ENCODE measurements at places on chromosomes 12 and 14.

GRCh38 chr12:22332202-22332601 lies 2.3 kb downstream of the ST8SIA1 start:
- DNase-seq, result no peak

- DNase-seq, result no peak
Observed at GRCh38 chr14:32434180-32434579, 105.1 kb downstream of the AKAP6 start.

- DNase-seq, result peak; percentile 70
Observed at GRCh38 chr12:16347391-16348298, at the start of gene MGST1. MGST1 (plus strand) TSS chr12:16347645; CDS start chr12:16354253, 6,608 bp downstream.

DNA sequence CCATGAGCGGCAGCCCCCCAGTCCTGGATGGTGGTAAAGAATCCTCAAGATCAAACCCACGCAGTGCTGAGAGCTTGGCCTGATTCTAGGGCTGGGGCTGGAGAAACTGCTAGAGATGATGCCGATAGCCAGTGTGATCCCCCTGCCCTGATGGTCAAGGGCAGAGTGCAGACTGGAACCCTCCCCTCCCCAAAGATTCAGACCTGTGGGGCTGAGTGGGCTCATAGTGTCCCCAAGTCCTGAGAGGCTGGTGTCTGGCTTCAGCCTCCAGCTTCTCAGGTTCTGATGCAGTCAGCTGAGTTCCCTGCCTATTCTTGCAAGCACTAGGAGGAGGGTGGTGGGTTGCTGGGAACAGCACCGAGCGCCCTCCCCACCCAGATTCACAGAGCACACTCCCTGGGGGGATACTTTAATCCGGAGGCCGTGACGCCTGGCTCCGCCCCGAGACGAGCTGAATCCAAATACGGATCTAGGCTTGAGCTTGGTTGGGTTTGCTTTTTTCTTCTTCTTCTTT lies 11.9 kb downstream of the RHOF start:
- DNase-seq, result no peak

GRCh38 chr12:51689983-51690382 lies 99.0 kb downstream of the SCN8A start:
- DNase-seq, result no peak

DNA sequence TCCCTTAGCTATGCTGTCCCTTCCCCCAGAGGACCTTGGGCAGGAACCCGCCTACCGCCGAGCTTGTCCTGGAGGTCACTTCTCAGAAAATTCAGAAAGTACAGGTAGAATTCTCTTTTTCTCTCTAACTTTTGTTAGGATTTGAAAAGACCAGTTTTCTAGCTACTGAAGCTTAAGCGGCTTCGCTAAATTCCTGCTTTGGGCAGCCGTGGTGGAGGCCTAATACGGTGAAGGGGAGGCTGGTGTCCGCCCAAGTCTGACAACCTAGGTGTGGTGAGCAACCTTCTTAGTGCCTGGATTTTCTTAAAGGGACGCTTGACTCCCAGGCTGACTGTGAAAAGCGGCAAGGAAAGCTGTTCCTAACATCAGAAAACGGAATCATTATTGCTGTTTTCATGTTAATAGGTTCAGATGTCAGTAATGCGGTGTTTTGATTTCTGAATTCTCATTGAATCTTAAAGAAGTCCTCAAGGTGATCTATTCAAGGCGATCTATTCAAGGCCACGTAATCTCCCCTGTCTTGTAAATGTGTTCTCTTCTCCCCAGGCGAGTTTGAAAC lies 835 bp downstream of the FGD4 start:
- no peak for DNase-seq

GRCh38 chr12:87689196-87689595 lies 340.0 kb downstream of the C12orf50 start:
- DNase-seq, result no peak

DNA sequence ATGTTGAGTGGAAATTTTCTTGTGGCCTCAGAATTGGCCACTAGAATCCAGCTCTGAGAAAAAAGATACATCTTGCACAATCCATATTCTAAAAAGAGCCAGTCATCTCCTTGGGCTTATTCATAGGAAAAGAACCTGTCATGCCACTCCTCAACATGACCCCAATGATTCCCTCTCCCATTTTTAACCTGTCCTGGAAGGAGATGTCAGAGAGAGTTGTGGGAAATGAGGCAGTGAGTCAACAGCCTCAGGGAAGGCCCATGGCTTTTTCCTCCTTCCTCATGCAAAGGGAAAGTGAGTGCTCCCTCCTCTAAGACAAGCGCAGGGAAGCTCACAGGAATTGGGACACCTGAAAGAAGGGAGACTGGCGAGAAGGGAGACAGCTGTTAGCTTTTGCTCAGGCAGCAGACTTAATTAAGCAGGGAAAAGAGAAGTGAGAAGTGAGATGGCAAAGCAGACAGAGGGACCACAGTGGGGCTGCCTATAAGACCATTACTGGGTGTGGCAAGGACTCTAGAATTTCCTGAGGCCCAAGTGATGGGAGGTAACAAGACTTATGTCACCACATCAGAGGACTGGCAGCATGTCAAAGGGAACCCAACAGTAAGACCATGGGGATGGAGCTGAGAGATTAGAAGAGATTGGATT lies 10.2 kb upstream of the DHRS7 start:
- DNase-seq, result no peak

- no peak for DNase-seq
Observed at GRCh38 chr14:30243805-30244204, 315.2 kb upstream of the G2E3 start.

DNA sequence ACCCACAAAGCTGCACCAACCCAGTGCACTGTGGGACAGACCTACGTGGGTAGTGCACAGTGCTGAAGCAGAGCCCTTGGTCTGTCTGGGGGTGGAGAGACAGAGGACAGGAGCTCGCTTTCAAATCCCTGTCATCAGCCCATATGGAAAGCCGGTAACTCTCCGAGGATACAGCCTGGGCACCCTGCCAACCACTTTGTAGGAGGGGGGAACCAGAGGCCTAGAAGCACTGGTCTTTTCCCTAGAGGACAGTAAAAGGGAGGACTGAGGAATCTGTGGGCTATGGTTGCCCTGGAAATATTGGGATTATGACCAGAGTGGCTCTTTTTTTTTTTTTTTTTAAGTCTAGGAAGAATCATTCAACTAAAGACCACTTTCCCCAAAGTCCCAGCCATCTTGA lies 74.3 kb downstream of the MAP3K9 start:
- DNase-seq, result no peak

DNA sequence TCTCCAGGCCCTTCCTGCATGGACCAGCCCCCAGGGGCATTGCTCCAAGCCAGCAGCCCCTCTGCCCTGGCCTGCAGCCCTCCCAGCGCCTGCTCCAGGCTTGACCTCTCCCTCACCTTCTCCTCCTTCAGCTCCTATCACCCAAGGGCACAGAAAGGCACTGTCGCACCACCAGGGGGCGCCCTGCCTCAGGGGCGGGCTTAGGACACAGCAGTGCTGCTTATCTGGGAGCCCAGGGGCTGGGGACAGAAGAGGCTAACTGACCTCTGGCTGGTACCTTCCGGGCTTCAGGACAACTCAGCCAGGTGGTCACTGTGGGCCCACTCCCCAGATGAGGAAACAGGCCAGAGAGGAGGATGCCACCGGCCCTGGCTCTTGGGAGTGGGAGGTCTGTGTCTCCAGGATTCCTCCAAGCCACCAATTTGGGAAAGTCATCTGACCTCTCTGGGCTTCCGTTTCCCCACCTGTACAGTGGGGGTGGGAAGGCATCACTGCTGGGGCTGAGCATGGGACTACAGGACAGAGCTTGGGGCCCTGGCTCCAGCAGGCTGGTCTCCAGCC lies 25.3 kb upstream of the GPR132 start:
- DNase-seq, result peak; percentile 82

- no peak for DNase-seq
Observed at GRCh38 chr12:32083489-32083888, 23.2 kb upstream of the BICD1 start.

DNA sequence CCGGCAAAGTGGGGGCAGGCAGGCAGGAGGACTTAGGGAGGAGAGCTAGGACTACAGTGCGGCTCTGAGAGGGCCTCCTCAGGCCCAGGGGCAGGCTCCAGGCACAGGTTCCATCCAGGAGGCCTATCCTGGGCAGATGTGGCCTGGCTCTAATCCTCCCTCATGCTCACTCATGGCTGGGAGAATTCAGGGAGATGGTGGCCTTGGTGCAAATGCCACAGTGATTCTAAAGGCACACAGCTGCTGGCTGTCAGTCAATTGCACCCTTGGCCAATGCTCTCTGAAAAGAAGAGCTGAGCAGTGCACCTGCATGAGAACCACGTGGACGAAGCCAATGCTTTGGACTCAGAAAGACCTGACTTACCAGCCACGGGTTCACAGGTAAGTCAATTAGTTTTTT lies 89.6 kb downstream of the C12orf75 start:
- no peak for DNase-seq
